ENCODE measurements at places on chromosomes 1 and 21.

DNA sequence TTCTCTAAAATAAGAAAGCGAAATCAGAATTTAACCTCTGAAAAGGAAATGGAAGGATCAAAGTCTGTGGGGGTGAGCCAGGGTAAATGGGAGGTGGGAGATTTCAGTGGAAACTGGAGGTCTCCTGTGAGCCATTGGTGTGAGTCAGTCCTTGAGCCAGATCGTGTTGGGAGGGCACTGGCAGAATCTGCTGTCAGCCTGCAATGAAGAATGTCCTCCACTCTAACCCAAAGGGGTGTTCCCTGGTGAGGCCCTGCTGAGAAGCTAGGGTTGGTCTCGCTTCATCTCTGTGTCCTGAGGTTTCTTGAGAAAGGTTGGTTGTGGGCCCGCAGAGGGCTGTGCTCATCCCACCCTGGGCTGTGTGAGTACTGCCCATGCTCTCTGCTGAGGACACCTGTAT is 2.4 kb downstream of the QSOX1 start:
- peak; percentile 55 for DNase-seq

GRCh38 chr1:230210981-230211336 is 143.9 kb downstream of the GALNT2 start:
- no peak for DNase-seq

DNA sequence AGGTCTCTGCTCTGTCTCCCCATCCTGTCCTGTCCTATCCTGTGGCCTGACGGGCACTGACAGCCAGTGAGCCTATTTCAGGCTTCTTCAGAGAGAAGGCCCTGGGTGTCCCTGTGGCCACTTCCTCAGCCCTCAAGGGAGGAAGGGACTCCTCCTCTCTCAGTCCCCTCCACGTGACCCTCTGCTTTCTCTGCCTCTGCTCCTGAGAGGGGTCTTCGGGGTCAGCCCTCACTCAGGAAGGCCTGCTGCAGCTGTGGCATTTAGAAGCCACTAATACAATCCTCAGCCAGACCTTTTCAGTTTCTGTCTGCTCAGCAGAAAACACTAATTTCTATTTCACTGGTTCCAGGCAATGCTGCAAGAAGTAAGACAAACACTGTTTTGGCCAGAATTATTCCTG is 43.6 kb upstream of the ETV3 start:
- no peak for DNase-seq

DNA sequence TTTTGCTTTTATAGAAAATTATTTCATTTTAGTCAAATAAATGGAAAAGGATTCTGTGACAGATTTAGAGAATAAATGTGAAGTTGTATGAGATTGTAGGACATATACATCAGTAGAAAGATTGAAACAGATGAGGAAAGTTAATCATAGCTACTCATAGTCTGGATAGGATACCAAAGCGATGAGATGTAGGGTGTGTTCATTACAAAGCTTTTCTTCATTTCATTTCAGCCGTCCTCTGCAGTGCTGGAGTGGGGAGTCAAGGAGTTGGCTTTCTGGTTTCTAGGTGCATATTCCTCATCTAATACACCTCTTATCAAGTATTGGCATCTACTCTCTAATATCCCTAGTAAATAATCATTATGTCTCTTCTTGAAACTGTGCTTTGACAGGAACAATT is 149.5 kb upstream of the NEGR1 start:
- DNase-seq, result no peak

DNA sequence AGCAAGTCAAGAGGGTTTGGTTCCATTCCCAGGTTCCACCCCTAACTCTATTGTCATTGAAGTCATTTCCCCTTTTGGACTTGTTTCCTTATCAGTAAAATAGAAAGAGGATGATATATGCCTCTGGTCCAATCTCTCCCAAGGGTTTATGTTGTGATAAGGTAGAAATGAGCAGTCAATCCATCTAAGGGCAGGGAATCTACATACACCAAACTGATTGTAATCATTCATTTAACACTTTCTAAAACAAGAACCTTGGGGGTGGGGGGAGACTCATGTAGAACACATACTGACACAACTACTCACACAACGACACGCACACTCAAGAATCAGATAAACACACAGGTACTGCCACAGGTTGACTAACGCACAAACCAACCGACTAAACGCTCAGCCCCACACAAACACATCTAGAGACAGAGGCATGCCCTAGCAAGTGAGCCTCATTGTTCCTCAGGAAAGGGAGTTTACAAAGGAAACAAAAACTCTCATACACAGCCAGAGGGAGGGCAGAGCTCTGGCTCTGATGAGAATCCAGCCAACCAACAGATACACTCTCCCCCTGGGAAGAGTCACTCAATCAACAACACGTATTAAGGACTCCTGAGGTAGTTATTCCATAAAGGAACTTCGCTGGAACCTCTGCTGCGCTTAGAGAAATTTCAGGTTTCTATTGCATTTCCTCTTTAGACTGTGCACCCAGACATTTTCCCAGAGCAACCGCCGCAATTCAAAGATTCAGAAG is 1.0 kb downstream of the F11R start:
- DNase-seq, result peak; percentile 53

GRCh38 chr21:42781150-42781970 is 98.0 kb downstream of the WDR4 start:
- DNase-seq, result peak; percentile 71

DNA sequence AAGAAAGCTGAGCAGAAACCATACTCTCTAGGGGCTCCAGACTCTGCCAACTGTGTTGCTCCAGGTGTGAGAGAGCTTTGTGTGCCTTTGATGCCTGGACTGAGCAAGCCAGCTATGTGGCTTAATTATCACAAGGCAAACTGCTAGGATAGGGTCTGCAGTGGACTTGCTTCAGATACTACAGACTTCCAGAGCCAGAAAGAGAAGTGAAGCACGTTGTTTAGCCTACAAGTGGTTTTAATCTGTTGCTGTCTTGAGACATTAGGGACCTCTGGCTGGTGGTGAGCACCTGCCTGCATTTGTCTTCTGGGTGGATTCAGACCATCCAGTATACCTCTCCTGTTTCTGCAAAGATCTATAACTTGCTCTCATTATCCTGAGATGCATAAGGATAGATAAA is 353.4 kb upstream of the PLXNA2 start:
- no peak for DNase-seq

DNA sequence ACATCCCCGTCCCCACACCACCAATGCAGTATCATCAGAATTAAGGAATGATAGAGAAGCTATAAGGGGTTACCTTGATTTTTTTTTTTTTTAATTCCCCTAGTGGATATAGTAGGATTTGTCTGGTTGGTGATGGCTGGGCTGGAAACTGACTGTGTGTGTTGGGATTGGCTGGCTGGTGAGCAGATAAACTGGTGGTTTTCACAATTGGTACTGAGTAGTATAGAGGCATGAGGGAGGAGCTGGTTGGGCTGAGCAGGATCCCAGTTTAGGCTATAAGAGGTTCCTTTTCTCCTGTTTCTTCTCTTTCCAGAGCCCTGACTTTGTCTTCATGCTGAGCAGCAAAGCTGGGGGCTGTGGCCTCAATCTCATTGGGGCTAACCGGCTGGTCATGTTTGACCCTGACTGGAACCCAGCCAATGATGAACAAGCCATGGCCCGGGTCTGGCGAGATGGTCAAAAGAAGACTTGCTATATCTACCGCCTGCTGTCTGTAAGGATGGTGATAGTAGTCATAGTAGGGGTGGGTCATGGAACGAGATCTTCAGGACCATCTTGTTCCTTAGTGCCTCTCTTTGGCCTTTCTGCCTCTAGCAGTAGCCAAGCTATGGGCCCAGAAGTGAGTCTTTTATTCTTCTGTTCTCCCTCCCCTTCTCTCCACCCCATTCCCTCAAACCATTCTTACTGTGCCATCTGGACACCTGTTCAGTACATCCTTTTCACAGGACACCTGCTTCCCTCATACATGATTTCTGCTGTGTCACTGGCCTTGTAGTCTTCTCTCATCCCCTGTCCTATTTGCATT is 26.9 kb downstream of the RAD54L start:
- DNase-seq, result peak; percentile 76

GRCh38 chr1:83813576-83813975 is 185.4 kb downstream of the TTLL7 start:
- DNase-seq, result no peak

- DNase-seq, result no peak
These were observed 43.8 kb downstream of the BATF3 start for GRCh38 chr1:212655668-212656440.

- no peak for DNase-seq
These were observed 33.0 kb upstream of the ZBTB8B start for GRCh38 chr1:32431736-32432400.

DNA sequence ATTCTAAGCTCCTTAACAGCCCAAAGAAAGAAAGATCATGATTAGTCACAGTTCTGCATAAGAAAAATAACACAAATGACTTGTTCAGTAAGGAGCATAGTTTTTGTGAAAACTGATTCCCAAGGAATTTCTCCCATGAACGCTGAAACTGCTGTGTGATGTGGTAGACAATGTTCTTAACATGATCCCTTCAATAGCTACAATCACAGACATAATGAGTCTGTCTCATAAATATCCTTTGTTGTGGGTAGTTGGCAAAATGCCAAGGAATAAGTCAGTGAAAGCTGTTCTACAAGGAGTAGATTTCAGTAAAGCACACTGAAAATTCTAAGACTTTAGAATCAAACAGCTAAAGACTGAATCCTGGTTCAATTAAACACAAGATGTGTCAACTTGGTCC is 404.8 kb downstream of the HLX start:
- DNase-seq, result peak; percentile 95

DNA sequence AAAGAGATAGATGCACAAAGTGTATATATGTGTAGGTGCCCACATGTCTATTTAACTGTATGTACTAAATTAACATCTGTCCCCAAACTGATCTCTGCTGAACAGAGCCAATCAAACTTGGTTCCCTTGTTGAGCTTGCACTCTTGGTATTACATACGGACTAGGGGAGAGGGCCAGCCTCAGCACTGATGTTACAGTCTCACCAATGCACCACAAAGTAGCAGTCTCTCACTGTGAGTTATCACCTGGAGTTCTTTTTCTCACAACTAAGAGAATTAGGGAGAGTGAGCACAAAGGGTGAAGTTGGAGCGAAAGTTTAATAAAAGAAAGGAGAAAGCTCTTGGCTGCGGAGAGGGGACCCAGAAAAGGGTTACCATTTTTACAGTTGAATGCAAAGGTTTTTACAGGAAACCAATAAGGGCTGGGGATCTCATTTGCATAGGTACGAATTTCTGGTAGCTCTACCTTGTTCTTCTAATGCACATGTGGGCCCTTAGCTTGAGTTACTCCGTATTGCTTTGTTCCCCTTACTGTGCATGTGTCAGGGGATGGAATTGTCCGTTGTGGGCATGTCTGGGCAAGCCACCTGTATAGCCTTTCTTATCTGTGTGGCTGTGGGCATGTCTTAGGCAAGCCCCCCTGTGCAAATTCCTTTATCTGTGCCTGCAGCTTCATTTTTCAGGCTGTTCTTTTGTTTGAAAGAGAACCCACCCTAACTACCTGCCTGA is 13.3 kb upstream of the CHI3L2 start:
- no peak for DNase-seq

DNA sequence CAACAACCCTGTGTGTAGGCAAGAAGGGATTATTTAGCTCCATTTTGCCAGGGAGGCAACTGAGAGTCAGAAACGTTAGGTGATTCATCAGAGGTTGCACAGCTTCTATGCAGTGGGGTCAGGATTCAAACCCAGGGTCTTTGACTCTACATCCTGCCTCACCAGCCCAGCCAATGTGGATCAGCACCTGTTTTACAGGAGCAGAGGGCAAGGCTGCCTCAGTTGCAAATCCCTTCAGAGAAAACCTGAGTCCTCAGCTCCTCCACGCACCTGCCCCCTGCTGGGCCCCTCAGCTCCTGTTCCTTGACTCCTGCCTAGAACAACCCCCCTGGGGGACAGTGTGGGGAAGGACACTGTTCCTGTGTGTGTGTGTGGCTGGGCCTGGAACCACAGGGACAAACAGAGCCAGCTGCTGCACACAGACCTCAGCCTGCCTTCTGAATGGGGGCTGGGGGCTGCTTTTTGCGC is 61.6 kb downstream of the LRRN2 start:
- peak; percentile 63 for DNase-seq

GRCh38 chr1:1202831-1203560 is 3.4 kb downstream of the TNFRSF18 start:
- DNase-seq, result no peak

- no peak for DNase-seq
These were observed 15.0 kb upstream of the GALNT2 start for GRCh38 chr1:230052018-230052417.

- DNase-seq, result no peak
These were observed 109.5 kb upstream of the LMO4 start for GRCh38 chr1:87219141-87219540.

DNA sequence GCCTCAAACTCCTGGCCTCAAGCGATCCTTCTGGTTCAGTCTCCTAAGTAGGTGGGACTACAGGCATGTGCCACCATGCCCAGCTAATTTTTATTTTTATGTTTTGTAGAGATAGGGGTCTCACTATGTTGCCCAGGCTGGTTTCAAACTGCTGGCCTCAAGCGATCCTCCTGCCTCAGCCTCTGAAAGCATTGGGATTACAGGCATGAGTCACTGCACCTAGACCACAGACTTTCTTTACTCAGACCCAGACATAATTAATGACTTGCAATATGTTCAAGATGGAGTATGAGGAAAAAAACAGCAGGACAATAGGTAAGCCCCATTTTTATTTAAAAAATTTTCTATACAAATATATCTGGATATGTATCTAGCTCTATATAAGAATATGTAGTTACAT is 13.2 kb downstream of the KANK4 start:
- DNase-seq, result no peak

DNA sequence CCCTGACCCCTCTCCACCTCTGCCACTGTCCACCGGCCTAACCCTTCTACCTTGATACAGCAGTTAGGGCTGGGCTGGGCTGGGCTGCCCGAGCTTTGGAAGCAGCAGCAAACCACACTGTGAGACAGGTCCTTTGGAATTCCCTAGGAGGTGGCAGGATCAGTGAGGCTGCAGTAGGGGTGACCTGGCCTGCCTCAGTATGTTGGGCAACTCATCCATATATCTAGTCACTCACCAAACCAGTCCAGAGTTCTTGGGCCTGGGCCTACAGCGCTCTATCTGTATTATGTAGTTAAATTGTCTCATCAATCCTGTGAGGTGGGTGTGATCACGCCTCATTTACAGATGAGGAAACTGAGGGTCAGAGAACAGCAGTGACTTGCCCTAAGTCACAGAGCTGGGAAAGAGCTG is 13.3 kb upstream of the SYNC start:
- DNase-seq, result no peak

GRCh38 chr1:236534151-236534651 is 10.4 kb downstream of the LGALS8 start:
- no peak for DNase-seq

DNA sequence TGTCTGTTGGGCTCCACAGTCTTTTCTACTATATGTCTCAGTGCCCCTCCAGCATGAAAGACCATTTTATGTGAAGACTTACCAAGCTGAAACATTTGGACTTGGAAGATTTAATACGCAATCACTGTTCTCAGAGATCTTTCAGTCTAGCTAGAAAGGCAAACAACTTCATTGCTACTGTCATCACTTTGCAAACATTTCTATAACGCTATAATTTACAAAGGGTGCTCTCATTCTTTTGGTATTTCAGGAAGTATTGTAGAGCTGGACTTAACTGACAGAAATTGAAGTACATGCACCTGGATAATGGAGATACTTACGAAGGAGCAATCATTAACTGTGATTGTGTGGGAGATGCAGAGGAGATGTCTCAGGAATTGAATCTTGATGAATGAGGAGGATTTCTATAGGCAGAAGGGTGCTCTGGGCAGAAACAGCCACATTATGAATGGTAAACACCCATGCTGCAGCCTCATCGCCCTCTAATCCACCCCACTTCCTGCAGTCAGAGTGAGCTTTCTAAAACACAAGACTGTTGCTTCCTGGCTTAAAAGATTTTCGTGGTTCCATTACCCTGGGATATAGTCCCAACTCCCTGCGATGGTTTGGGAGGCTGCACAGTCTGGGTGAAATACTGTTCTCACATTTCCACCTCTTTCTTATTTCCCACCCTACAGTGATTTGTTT is 75.1 kb upstream of the GNG12 start:
- DNase-seq, result peak; percentile 62
